Activated CD8-positive, alpha-beta memory T cell treated with anti-CD3 and anti-CD28 coated beads, Interleukin-2, amount 10 ng/mL, durations not matched to agents 7 days and 5 days (primary cell): ENCODE measurements at places on chromosomes 16 and 17.

DNA sequence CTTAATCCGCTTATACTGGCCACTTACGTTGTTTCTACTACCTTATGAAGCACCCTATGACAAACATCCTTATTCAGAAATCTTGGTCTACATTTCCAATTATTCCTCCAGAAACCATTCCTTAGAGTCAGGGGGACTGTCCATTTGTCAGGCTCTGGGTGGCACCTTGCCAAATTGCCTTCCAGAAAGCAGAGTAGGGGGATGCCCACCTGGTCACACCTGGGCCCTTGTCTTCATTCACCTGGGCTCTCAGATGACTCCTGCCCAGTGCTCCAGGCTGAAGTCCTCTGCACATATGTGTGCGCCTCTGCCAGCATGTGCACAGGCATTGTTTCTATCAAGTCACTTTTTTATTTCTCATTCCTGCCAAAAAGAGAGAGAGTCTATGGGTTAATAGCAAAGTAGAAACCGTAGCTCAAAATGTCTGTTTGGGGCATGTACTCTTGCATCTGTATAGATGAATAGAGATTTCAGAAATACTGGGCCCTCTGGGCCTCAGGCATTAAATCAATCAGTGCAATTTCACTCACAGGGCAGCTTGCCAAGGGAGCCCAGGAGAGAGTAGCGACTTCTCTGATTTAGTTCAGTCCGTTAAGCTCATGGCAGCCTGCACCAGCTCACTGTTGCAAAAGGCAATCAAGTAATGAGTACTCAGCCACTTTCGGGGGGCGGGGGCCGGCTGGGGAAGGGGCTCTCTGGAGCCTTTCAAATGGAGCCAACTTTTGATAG, 104.7 kb downstream of the SOCS1 start:
- DNase-seq = no peak

DNA sequence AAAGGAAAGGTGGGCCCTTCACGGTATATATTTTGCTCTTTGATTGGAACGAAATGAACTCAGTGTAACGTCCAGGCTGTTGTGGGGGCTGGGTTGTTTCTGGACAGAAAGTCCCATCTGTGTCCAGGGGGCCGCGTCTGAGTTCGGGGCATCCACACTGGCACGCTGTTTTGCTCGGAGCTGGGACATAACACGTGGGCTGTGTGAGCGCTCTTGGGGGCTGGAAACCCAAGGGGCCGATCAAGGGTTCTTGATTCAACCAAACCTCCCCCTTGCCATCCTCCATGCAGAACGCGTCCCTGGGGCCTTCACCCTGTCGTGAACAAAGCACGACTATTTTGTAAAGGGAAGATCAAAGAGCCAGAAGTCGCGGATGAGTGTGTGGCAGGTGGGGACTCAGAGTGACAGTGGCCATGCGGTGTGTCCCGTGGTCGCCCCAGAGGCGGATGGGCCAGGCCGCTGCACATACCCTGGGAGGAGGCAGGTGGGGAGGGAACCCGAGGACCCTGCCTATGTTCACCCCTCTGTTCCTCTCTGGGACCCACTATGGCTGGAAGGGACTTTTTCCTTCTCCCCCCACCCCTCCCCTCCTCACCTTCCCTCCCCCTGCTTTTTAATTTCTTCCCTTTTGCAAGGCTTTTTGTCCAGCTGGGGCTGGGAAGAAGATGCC, 387.2 kb downstream of the SEC14L1 start:
- DNase-seq = no peak

- no peak for DNase-seq
Measured at GRCh38 chr16:77807021-77807420, 18.7 kb downstream of the VAT1L start.

- DNase-seq = no peak
Measured at GRCh38 chr17:35062308-35062707, 1.2 kb downstream of the RFFL start.
